ENCODE measurements at places on chromosomes 7 and 10. TPM values are rescaled to one million over a fixed set of nuclear protein-coding genes. Genes with fewer than 3 reads are reported as not detected.

The PRLHR gene
- total RNA-seq, result not detected

The CISD1 gene
- total RNA-seq, result 19.2 TPM

The EGFR gene
- 47.2 TPM for total RNA-seq

The GIMAP4 gene
- 0.56 TPM for total RNA-seq

The MYH16 gene
- not detected for total RNA-seq

The LIPK gene
- not detected for total RNA-seq

The MRM2 gene
- 16.1 TPM for total RNA-seq

The UNC5B gene
- 9.3 TPM for total RNA-seq

The NKX2-3 gene
- not detected for total RNA-seq

The ASIC3 gene
- total RNA-seq, result under 0.01 TPM

The TAS2R4 gene
- total RNA-seq, result 0.19 TPM

The SPDYE1 gene
- total RNA-seq, result not detected

The ATP6V1F gene
- 87.6 TPM for total RNA-seq

The HTRA1 gene
- total RNA-seq, result 232 TPM

The SGMS1 gene
- total RNA-seq, result 51.3 TPM

The CLDN12 gene
- 62.6 TPM for total RNA-seq

The CFAP46 gene
- total RNA-seq, result under 0.01 TPM

The TLL2 gene
- total RNA-seq, result 0.28 TPM

The CARD11 gene
- total RNA-seq, result 0.28 TPM

The C10orf105 gene
- total RNA-seq, result not detected

The PON3 gene
- under 0.01 TPM for total RNA-seq

The SPDYE6 gene
- total RNA-seq, result not detected

The TPST1 gene
- 69.1 TPM for total RNA-seq

The LIPJ gene
- total RNA-seq, result not detected

The GATA3 gene
- 0.28 TPM for total RNA-seq

The SPDYE9 gene
- not detected for total RNA-seq

The EVX1 gene
- not detected for total RNA-seq

The SEMA3C gene
- total RNA-seq, result 195 TPM

The PAX2 gene
- total RNA-seq, result 0.38 TPM

The DGKB gene
- 0.58 TPM for total RNA-seq

The CCDC7 gene
- total RNA-seq, result 15.1 TPM

The FAM180A gene
- total RNA-seq, result 3.1 TPM

Measured in regular cardiac myocyte (primary cell).